ENCODE measurements at places on chromosomes 11 and 22.

- no peak for DNase-seq
Observed at GRCh38 chr11:102610200-102610599, 14.9 kb downstream of the MMP20 start.

GRCh38 chr11:61482513-61482912, 26.0 kb upstream of the LRRC10B start:
- no peak for DNase-seq

- peak; percentile 72 for DNase-seq
Observed at GRCh38 chr11:118438314-118438931, 2.1 kb downstream of the KMT2A start.

DNA sequence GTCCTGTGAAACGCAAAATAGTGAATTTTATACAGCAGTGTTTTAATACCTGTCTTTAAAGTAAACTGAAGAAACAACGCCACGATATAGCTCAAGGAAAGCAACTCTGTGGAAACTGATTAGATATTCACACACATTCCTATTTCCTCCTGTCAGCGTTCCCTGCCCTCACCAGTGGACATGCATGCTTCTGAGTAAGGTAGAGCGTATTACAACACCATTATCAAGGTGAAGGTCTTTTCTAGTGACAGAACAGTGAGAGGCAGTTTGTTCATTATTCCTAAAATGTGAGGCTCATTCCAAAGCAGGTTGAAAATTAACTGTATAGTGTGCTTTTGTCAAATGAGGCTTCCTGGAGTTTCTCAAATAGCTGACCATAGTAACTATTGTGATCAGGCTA, 153.1 kb downstream of the DDX10 start:
- no peak for DNase-seq

- DNase-seq = no peak
Observed at GRCh38 chr11:58075781-58076180, 45.0 kb downstream of the OR6Q1 start.

DNA sequence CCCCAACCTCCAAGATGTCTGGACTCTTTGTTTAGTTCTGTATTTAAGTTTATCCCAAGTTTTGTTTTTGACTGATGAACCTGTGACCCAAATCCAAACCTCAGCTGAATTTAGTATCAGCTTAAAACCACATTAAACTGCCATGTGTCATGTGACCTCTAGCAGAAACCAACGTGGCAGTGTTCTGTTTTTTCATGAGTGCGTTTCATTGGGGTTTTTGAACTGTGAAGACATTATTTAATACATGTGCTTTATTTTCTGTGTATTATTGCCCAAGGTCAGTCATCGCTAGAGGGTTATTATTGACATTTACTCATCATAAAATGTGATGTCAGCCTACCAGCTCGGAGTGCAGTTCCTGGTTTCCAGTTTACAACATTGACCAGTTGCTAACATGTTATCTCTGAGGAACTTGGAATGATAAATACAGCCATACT, 1.8 kb downstream of the TLCD5 start:
- DNase-seq = no peak

DNA sequence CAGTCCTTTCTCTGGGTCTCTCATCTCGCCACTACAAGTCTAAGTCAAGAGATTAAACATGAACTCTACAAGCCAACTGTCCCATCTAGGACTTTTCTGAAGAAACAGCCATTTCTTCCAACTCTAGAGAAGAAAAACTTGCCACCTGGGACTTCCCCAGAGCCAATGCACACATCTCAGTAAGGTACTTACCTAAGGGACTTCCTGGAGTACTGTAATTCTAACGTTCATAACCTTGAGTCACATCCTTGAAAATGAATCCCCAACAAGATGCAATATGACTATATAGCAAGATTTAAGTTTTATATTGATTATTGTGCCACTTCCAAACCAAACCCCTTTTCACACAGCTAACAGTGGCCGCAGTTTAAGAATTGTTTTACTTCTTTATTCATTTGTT, 11.9 kb upstream of the ISX start:
- no peak for DNase-seq

- DNase-seq = peak; percentile 66
Observed at GRCh38 chr22:50326956-50327710, at the start of gene DENND6B. TSS of gene DENND6B (minus strand) at chr22:50327012. CDS start at chr22:50326988, 24 bp downstream.

DNA sequence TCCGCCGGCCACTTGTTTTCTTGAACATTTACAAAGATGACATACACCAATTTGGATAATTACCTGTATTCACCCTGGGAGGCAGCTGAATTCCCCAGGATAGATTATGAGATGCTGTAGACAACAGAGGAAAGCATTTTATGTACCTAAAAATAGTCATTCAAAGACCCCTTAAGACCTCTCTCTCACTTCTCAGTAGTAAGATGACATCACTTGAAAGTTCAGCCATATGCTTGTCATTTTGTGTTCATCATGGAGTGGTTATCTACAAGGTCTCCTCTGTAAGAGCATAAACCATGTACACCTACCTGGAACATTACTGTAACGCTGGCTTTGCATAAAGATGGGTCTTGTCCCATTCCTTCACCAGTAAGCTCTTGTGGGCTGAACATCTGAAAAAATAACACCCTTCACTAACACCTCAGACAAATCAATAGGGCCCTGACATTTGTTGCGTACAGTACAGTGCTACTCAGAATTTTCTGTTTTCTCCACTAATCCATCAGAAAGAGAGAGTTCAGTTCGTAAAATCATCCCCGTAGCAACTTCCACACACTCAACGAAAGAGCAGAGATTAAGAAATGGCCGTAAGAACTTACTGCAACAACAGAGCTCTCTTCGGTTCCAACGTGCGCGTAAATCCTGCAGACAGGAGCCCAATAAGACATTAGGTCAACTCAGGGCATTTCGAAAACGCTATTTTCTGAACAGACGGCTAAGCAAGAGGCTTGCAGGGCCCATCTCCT, 15.6 kb upstream of the WDR74 start:
- peak; percentile 30 for DNase-seq

DNA sequence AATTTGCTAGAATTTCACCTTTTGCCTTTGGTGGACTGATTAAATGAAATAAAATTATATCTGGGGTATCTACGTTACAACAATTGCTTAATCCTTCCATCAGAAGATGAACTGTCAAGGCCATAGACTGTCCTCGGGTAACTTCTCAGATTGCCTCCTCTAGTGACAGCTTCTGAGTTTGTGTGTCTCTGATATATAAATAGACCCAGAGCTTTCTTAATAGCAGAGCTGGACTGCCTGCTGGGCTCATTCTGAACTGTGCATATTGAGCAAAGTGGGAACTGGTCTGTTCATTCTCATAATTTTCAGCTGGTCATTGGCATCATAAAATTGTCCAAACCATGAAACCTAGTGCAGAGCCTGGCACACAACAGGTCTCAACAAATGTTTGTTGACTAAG, 99.1 kb upstream of the GRAMD1B start:
- no peak for DNase-seq

Data from fibroblast of the aortic adventitia (primary cell).